ENCODE measurements at places on chromosomes 6 and 20. TPM values are rescaled to one million over a fixed set of nuclear protein-coding genes. Genes with fewer than 3 reads are reported as not detected.

The OR2J2 gene
- not detected for total RNA-seq

The HSPA12B gene
- 0.18 TPM for total RNA-seq

The PREX1 gene
- total RNA-seq, result 15.3 TPM

- H3K4me3 ChIP-seq, result peak overlapping the region; percentile 67
- no peaks in the 10 kb centered on the region for H3K27me3 ChIP-seq
- H3K36me3 ChIP-seq, result peaks cover 8% of the 10 kb centered on the region
- peak overlapping the region; percentile 87 for H3K27ac ChIP-seq
- peaks cover 5% of the 10 kb centered on the region for H3K4me1 ChIP-seq
Observed at GRCh38 chr6:31970604-31971271, 1.2 kb downstream of the DXO start.

- H3K27ac ChIP-seq, result no peak overlapping the region
- no peaks in the 10 kb centered on the region for H3K27me3 ChIP-seq
- H3K4me3 ChIP-seq, result no peak overlapping the region
Observed at GRCh38 chr6:127969701-127970100, 68.8 kb upstream of the THEMIS start.

GRCh38 chr6:24332317-24332716 is 25.5 kb downstream of the DCDC2 start:
- H3K4me3 ChIP-seq, result no peak overlapping the region
- H3K36me3 ChIP-seq, result no peaks in the 10 kb centered on the region
- DNase-seq, result peak; percentile 10

GRCh38 chr6:36698196-36698595 is 570 bp downstream of the RAB44 start:
- DNase-seq, result no peak
- H3K27me3 ChIP-seq, result no peaks in the 10 kb centered on the region
- no peak overlapping the region for H3K4me3 ChIP-seq
- H3K36me3 ChIP-seq, result no peaks in the 10 kb centered on the region
- no peaks in the 10 kb centered on the region for H3K4me1 ChIP-seq

DNA sequence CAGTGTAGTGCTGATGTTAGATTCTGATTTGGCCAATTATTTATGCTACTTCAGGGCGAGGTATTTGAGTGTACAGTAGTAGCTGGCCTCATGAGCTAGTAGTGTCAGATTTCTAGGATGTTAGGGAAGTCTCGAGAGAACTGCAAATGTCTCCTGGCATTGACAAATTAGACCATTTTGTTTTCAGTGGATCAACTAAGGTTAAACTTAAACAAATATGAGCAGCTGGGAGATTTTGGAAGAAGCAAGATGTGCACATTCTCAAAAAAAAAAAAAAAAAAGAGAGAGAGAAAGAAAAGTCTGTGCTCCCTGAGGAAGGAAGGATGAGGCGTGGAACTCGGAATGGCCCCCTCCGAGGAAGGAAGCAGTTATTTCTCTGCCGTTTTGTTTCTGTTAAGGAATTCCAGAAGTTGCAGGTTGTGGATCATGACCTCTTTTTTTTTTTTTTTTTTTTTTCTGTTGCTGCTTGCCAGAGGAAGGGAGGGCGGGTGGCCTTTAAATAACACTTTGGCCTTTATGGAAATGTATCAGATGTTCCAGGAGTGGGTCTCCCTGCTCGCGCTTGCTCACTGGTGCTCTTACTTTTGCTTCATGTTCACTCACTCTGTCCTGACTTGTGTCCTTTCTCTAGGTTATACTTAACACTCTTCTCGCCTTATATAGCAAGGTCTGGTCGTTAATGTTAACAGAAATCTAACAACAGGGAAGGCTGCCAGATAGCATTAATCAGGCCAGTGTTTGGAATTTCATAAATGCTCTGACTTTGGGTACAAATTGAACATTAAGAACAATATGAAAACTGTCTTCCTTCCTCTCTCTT is 124.4 kb downstream of the TCP11 start:
- no peak overlapping the region for H3K4me3 ChIP-seq
- no peaks in the 10 kb centered on the region for H3K36me3 ChIP-seq
- peaks cover 43% of the 10 kb centered on the region for H3K4me1 ChIP-seq
- no peaks in the 10 kb centered on the region for H3K27me3 ChIP-seq
- H3K27ac ChIP-seq, result peak overlapping the region; percentile 79

GRCh38 chr20:10236540-10237533 is 18.2 kb downstream of the SNAP25 start:
- H3K4me3 ChIP-seq, result no peak overlapping the region
- H3K36me3 ChIP-seq, result no peaks in the 10 kb centered on the region
- no peak for DNase-seq
- H3K27me3 ChIP-seq, result no peaks in the 10 kb centered on the region
- no peak overlapping the region for H3K27ac ChIP-seq
- H3K4me1 ChIP-seq, result peaks cover 5% of the 10 kb centered on the region

DNA sequence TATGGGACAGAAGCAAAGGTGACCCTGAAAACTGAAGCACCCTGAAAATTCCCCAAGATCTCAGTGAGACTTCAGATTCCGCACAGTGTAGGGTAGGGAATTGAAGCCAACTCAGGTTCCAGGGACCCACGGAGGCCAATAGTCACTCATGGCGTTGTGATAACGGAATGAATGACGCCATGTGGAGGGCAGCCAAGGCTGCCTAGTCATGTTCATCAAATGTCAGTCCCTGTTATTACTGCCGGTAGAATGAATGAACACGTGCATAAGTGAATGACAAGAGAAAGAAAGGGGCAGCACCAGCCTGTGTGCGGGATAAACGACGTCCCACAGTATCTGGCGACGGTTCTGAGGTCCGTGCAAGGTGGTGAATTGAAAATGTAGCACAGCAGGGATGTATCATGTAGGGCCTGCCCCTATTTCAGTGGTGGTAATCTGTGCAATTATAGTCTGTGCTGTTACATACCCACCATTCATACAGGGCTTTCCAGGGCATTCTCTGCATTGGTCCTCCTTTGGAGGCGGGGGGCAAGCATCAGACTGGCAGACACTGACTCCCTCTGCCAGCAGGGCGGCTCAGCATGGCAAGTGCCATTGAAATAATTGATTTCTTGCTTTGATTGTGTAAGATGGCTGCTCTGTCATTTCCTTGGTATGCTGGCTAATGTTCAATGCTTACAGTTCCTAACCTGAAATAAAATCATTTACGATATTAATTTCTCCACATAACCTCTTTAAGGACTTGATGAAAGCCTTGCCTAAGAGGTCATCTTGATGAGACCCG is 386.9 kb downstream of the CDH4 start:
- H3K4me3 ChIP-seq, result no peak overlapping the region
- no peaks in the 10 kb centered on the region for H3K4me1 ChIP-seq
- no peaks in the 10 kb centered on the region for H3K27me3 ChIP-seq
- H3K27ac ChIP-seq, result no peak overlapping the region

- no peaks in the 10 kb centered on the region for H3K27me3 ChIP-seq
- peak overlapping the region; percentile 81 for H3K4me3 ChIP-seq
- peak overlapping the region; percentile 20 for H3K27ac ChIP-seq
- peaks cover 6% of the 10 kb centered on the region for H3K4me1 ChIP-seq
- DNase-seq, result no peak
- no peaks in the 10 kb centered on the region for H3K36me3 ChIP-seq
Observed at GRCh38 chr6:15246666-15247499, 1.0 kb downstream of the JARID2 start.

DNA sequence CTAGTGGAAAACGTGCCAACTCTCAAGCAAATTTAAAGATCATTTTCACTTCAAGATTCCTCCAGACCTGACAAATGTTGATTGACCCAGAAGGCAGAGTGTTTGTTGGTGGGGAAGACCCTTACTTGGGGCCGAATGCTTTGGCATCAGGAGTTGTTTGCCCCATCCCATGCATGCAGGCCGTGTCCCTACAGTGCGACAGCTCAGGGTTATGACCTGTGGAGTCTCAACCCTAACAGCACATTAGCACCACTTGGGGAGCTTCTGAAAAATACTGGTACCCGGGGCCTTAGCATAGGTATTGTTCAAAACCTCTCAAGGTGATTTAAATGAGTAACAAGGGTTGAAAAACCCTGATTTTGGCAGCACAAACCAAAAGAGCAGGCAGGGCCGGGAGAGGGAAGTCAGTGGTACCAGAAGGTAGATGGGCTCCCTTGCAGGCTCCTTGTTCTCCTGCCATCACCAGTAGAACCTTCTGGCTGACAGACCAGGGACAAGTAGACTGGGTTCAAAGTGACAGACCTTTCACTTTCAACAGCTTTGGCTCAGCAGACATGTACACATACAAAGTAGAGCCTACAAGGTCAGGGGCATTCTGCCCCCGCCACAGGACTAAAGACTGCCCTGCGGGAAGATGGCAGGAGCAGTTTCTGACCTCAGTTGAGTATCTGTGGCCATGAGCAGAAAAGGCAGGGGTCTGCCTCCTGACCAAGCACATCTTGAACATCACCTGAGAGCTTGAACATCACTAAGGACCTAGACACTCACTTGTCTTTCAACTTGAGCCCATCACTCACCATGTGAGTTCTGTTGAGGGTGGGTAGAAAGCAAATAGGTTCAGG is 39.6 kb downstream of the PLCG1 start:
- no peaks in the 10 kb centered on the region for H3K4me1 ChIP-seq
- no peak overlapping the region for H3K4me3 ChIP-seq
- H3K27me3 ChIP-seq, result no peaks in the 10 kb centered on the region
- H3K36me3 ChIP-seq, result peaks cover 29% of the 10 kb centered on the region
- H3K27ac ChIP-seq, result peak overlapping the region; percentile 2
- DNase-seq, result no peak

DNA sequence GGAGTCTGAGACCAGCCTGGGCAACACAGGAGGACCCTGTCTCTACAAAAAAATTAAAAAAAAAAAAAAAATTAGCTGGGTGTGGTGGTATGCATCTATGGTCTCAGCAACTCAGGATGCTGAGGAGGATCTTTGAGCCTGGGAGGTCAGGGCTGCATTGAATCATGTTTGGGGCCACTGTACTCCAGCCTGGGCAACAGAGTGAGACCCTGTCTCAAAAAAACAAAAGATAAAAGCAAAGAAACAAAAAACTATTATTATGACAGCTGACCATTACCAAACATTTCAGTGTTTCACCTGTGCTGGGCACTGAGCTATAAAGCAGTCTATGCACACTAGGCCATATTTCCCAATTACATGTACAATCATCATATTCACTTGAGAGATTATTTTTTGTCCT is 35.7 kb downstream of the COX4I2 start:
- peaks cover 40% of the 10 kb centered on the region for H3K4me1 ChIP-seq
- no peak for DNase-seq
- H3K27me3 ChIP-seq, result no peaks in the 10 kb centered on the region

Data from cardiac muscle cell (in vitro differentiated cells and primary cell).